ENCODE measurements at places on chromosomes 13 and 19.

DNA sequence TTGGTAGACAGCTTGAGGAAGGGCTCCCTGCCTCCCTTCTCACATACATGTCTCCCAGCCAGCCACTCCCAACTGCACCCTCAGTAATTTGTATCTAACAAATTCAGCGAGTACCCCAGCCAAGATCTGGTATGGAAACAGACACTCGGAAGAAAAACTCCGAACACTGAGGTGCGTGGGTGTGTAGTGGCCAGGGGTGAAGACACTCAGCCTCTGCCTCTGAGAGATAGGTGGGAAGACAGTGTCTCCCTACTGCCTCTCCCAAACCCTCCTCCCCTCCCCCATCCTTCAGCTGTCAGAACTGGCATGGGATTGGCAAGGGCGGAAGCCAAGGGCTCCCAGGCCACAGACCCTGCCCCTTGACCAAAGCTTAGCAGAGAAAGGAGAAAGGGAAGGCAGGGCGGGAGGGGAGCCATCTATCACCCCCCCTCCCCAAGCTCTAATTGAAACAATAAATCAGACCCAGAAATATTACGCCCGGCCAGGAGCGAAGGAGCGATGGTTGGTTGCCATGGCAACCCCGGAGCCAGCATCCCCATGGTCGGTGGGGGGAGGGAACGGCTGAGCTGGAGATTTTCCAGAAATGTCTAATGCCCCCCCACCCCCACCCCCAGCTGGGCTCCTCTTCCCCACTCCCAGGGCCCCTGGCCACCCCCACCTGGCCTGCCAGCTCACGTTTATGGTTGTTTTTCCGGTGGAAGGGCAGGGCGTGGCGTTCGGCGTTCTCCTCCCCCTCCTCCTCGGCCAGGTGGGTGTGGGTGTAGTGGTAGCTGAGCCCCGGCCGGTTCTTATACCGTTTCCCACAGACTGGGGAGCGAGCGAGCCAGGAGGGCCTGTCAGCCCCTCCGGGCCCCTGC, 7.0 kb downstream of the DPF1 start:
- no peak for DNase-seq

GRCh38 chr13:110304256-110304655, 2.7 kb downstream of the COL4A1 start:
- no peak for DNase-seq

DNA sequence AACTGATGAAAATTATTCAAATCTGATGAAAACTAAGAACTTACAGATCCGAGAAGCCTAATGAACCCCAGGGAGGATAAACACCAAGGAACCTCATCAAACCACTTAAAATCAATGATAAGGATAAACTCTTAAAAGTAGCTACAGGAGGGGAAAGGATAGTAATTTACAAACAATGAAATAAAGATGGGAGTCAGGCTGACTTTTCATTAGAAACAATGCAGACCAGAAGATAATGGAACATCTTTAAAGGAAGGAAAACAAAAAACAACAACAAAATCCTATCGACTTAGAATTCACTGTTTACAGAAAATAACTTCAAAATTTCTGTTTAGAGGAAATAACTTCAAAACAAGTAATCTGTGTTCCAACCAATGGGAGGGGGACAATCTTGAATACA, 73.4 kb downstream of the ZDHHC20 start:
- no peak for DNase-seq

GRCh38 chr13:72590091-72590740, 137.2 kb downstream of the MZT1 start:
- no peak for DNase-seq

DNA sequence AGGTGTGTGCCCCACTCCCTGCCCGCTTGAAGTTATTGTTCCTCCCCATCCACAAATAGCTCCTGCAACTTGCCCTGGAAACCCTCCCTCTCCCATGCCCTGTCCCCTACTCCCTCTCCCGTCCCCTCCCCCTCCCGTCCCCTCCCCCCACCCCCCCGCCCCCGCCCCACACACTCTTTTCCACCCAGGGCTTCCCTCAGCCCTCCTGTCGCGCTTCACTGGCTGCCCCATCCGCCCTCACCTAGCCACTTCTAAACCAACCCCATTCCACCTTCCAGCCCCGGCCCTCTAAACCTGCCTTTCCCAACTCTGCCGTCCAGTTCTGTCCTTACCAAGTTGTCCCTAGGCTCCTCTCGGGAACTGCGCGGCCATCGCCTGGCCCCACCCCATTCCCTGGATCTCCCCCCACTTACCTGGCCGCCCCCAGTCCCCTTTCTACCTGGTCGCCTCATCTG, 993 bp downstream of the RGL3 start:
- DNase-seq, result no peak

DNA sequence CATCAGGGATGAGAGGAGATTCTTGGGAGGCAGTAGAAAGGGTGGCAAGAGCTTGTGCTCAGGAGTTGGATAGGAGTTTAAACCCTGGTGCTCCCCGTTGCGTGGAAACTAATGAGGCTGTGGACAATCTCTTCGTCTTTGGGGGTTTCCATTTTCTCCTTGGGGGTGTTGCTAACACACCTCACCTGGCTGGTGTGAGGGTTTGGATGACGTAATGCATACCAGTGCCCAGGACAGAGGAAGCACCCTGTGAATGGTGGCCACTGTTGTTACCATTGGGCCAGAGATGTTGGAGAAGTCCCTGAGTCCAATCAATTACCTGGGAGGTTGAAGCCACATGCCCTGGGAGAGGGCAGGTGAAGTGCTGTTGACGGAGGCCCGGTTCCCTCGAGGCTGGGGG, 146.5 kb downstream of the URI1 start:
- no peak for DNase-seq

DNA sequence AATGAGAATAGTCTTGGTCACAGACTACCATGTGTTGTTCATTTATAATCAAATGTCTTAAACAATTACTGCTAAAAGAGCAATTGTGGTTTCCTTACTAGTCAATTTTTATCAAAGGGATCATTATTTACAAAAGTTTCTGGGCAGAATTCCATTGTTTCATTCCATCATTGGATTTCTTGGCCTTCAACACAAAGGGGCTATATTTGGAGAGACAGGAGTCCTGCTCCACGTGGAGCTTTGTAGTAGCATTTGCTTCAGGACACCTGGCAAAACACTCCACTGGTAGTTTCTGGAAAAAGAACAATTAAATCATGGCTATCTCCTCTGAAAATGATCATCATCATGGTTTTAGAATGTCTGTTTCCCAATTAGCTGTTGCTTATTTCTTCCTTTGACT, 22.3 kb upstream of the STARD13 start:
- no peak for DNase-seq

DNA sequence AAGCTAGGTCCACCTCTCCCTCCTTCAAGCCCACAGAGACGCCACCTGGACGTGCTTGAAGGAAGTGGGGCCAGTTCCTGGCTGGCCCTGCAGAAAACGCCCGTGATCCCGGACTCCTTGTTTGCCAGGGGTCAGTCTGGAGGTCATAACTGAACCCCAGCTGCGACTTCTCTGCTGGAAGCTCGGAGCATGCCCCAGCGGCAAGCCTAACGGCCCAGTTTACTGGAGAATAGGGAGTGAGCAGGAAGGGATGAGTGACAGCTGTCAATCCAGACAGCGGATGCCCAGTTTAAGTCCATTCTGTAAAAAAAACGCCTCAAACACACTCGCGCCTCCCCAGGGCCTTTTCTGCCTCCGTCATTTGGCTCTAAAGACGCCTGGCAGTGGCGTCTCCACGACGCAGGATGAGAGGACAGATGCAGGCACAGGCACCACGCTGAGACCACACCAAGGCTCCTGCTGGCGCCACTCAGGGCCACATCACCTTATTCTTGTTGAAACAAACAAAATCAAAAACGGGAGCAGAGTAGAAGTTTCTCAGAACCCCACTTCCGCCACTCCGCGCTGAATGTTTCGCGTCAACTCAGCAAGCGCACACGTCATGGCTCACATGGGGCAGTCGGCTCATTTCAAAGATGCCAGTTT, 57.6 kb downstream of the RASA3 start:
- DNase-seq, result no peak

DNA sequence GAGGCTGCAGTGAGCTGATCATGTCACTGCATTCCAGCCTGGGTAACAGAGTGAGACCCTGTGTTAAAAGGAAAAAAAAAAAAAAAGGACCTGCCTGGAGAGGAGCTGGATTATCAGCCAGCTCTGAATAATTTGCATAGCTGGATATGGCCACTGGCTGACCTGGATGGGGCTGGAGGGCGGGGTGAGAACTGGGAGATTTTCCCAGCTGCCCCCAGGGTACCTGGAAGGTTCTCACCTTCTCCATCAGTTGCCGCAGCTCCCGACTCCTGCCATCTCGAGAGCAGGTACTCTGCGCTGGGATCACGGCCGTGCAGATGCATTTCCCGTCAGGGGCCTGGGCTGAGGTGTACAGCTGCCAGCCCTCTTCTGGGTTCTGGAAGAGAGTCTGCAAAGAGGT, 25.3 kb downstream of the PIN1 start:
- no peak for DNase-seq

DNA sequence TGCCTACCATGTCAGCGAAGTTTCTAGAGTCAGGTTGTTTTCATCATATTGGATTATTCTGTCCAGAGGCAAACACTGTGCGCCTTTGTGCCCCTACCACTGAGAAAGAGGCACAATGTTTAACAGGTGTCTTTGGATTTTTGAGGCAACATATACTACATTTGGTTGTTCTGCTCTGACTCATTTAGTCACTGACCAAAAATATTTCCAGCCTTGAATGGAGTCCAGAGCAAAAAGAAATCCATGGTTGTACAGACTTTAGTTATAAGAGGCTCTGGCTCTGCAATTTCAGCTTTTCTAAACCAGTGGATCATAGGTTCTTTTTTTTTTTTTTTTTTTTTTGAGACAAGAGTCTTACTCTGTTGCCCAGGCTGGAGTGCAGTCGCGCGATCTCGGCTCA, 35.7 kb downstream of the LACC1 start:
- no peak for DNase-seq

GRCh38 chr13:77492982-77493381, 42.5 kb upstream of the SCEL start:
- DNase-seq, result no peak

- DNase-seq, result no peak
Observed at GRCh38 chr13:31962731-31963370, 68.7 kb upstream of the FRY start.

GRCh38 chr19:20640023-20640422, 21.3 kb downstream of the ZNF626 start:
- no peak for DNase-seq

DNA sequence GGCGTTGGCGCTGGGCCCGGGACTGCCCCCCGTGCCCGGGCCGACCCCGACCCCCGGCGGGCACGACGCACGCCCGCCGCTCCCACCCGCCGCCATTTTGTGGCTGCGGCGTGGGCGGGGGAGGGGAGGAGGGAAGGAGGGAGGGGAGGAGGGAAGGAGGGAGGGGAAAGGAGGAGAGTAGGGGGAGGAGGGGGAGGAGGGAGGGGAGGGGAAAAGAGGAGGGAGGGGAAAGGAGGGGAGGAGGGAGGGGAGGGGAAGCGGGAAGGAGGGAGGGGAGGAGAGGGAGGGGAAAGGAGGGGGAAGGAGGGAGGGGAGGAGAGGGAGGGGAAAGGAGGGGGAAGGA, at the start of gene BTBD2:
Gene BTBD2 (minus strand): TSS at position 107 of the 343 bp plus-strand sequence. CDS start 11 bp downstream, at position 96.
- DNase-seq, result peak; percentile 10

DNA sequence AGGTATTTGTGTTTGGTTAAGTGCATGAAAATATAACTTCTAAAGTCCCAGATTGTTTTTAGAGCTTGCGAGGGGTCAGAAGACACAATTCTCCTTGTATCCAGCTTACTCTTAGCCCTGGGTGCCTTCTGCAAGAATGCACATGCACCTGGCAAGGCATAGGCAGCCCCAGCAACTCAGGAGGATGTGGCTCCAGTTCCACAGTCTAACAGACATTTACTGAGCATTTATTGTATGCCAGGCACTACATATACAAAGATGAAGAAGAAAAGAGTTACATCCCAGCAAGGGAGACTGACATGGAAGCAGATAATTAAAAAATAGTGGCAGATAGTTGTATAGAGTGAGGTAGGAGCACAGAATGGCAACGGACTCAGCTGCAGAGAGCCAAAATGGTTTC, 101.1 kb upstream of the FRY start:
- DNase-seq, result no peak

- no peak for DNase-seq
Observed at GRCh38 chr19:42628411-42629140, 33.9 kb upstream of the CEACAM8 start.

- no peak for DNase-seq
Observed at GRCh38 chr13:46893798-46894560, 2.9 kb downstream of the HTR2A start.

DNA sequence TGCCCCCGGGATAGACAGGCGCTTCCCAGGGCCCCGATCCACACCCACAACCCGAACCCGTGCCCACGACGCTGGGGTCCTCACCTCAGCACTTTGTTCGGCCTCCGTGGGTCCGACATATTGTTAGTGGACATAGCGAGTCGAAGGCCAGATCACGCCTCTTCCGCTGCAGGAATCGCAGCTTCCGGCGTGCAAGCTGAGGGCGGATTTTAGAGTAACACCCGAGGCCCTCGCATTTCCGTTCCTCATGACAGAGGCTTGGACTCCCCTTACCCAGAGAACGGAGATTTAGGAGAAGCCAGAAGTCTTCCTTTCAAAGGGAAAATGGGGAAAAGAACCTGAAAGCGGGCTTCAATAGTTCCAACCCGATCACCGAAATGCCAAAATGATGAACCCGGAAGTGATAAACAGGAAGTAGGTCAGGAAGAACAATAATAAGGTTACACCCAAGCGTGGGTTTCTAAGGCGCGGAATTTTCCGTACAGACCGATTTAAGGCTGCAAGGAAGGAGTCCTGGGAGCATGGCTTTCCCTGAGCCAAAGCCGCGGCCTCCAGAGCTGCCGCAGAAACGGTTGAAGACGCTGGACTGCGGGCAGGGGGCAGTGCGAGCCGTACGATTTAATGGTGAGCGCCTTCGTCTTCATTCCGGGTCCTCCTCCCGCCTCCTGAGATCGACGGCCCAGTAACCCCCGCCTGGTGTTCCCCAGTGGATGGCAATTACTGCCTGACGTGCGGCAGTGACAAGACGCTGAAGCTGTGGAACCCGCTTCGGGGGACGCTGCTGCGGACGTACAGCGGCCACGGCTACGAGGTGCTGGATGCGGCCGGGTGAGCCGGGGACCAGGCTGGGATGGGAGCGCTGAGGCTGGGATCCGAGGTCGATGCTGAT, 2.9 kb downstream of the WDR83 start:
- DNase-seq, result no peak

GRCh38 chr19:58538257-58539168, 5.4 kb upstream of the TRIM28 start:
- no peak for DNase-seq

- DNase-seq, result no peak
Observed at GRCh38 chr19:44112802-44113137, 429 bp upstream of the ZNF225 start.

- no peak for DNase-seq
Observed at GRCh38 chr19:48940902-48941301, 7.4 kb downstream of the DHDH start.

- DNase-seq, result no peak
Observed at GRCh38 chr13:50708461-50708860, 135.0 kb downstream of the DLEU7 start.

GRCh38 chr13:46845146-46845545, 48.2 kb upstream of the ESD start:
- DNase-seq, result no peak

GRCh38 chr13:113448885-113449692, 4.2 kb downstream of the ADPRHL1 start:
- DNase-seq, result no peak

Measured in AG04449 (cell line).